ENCODE measurements at places on chromosomes 11 and 22. TPM values are rescaled to one million over a fixed set of nuclear protein-coding genes. Genes with fewer than 3 reads are reported as not detected.
A peak's percentile ranks its signal among the peaks of the same experiment; 100 is the strongest.

The NEFH gene
- total RNA-seq, result 0.22 TPM

- peak overlapping the region; percentile 63 for H3K27ac ChIP-seq
- no peaks in the 10 kb centered on the region for H3K27me3 ChIP-seq
- no peaks in the 10 kb centered on the region for H3K4me1 ChIP-seq
- H3K36me3 ChIP-seq, result no peaks in the 10 kb centered on the region
- DNase-seq, result no peak
These were observed 45.0 kb upstream of the FIBIN start for GRCh38 chr11:26948881-26949280.

- H3K27me3 ChIP-seq, result no peaks in the 10 kb centered on the region
- no peaks in the 10 kb centered on the region for H3K4me1 ChIP-seq
- peak overlapping the region; percentile 81 for H3K27ac ChIP-seq
- no peak overlapping the region for H3K4me3 ChIP-seq
These were observed 12.4 kb downstream of the PICK1 start for GRCh38 chr22:38069372-38070249.

DNA sequence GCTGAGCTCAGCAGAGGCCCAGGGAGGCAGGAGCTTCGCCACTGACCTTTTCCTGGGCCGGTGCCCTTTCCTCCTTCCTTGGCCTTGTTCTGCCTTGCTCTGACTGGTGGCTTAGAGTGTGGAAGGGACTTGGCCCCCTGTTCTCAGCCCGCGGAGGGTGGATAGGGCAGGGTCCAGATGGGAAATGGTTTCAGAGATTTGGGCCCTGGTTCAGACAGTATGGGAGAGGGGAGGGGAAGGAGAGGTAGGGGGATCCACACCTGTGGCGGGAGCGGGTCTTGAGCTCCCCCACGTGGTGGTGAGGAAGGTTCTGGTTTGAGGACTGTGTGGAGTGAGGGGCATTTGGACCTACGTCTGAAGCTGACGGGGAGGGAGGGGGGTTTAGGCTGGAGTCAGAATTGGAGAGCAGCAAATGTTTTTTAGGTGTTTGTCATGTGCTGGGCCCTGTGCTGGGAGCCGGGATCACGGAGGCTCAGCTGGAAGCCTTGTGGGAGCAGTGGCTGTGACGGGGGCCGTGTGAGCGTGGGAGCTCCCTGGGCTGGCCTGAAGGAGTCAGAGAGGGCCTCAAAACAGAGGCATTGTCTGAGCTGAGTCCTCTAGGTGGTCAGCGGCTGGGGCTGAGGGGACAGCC lies 27.2 kb downstream of the SHANK3 start:
- no peaks in the 10 kb centered on the region for H3K36me3 ChIP-seq
- DNase-seq, result no peak
- no peaks in the 10 kb centered on the region for H3K27me3 ChIP-seq
- H3K27ac ChIP-seq, result no peak overlapping the region
